ENCODE measurements at places on chromosomes 5 and 9. TPM values are rescaled to one million over a fixed set of nuclear protein-coding genes. Genes with fewer than 3 reads are reported as not detected.
A peak's percentile ranks its signal among the peaks of the same experiment; 100 is the strongest.

- DNase-seq = no peak
Observed at GRCh38 chr5:174335682-174336364, 290.3 kb downstream of the NSG2 start.

DNA sequence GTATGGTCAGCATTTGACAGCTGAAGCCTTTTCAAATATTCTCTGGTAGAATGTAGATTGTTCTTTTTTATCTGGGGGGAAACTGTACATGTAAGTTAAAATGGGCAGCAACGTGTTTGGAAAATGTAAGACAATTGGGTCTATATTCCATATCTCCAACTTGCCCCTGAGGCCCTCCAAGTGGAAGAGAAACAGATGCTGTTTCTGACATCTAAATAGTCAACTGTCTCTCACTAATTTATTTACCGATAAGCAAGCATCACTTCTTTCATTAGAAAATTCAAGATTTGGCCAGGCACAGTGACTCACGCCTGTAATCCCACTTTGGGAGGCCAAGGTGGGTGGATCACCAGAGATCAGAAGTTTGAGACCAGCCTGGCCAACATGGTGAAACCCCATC lies 120.2 kb upstream of the TBCA start:
- no peak for DNase-seq

DNA sequence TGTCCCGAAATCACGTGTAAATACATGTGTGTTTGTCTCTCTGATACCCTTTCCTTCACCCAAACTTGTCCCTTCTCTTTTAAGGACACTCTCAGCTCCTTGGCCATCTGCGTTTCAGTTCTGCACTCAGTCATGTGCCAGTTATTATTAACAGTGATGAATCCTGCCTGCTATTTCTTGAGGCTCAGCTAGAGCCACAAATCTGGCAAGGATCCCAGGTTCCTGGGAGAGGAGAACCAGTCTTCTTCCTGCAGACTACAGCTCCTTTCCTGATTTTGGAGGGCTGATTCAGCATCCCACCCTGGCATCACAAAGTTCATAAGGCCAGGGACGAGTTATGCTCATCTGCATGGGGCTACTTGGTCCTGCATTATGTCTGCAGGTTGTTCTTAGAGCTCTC lies 5.6 kb downstream of the MAMDC2 start:
- no peak for DNase-seq

GRCh38 chr9:112334432-112334841 lies 1.0 kb upstream of the PTBP3 start:
- DNase-seq = no peak

- DNase-seq = no peak
Observed at GRCh38 chr5:81235287-81236072, 2.4 kb downstream of the CKMT2 start.

GRCh38 chr5:141960018-141960417 lies 2.0 kb upstream of the PCDH12 start:
- no peak for DNase-seq

GRCh38 chr9:22401671-22402070 lies 45.0 kb upstream of the DMRTA1 start:
- DNase-seq = no peak

- DNase-seq = no peak
Observed at GRCh38 chr5:11733840-11734192, 170.4 kb downstream of the CTNND2 start.

DNA sequence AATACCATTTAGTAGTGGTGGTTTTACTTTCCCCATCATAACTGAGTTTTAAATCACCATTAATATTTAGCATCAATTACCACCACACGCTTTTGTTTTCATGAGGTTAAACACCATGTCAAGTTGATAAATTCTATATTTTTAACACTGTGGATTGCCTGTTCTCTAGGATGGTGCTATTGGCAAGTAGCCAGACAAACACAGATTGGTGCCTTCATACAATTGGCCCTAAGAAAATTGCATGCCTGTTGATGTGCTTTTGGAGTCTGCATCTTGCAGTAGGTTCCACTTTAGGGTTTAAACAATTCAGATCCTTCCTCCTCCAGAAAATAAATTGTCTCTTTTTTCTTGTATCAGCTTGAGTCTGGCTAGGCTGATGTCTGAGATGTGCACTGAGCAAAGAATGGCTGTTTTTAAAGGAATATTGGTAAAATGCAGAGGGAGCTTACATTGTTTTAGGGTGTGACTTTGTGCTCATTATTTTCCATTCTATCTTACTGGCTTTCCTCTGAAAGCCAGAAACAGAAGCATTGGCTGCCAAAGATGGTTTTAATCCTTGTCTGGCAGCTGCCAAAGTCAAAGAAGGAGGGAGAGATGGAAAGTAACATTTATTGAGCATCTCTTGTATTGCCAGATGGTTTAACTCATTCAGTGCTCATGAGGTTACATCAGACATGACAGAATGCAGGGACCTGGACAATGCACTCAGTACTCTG lies 19.6 kb upstream of the MAN2A1 start:
- no peak for DNase-seq

- no peak for DNase-seq
Observed at GRCh38 chr9:103183701-103184171, 188.6 kb downstream of the CYLC2 start.

GRCh38 chr9:138045541-138046490 lies 168.2 kb downstream of the CACNA1B start:
- DNase-seq = no peak

DNA sequence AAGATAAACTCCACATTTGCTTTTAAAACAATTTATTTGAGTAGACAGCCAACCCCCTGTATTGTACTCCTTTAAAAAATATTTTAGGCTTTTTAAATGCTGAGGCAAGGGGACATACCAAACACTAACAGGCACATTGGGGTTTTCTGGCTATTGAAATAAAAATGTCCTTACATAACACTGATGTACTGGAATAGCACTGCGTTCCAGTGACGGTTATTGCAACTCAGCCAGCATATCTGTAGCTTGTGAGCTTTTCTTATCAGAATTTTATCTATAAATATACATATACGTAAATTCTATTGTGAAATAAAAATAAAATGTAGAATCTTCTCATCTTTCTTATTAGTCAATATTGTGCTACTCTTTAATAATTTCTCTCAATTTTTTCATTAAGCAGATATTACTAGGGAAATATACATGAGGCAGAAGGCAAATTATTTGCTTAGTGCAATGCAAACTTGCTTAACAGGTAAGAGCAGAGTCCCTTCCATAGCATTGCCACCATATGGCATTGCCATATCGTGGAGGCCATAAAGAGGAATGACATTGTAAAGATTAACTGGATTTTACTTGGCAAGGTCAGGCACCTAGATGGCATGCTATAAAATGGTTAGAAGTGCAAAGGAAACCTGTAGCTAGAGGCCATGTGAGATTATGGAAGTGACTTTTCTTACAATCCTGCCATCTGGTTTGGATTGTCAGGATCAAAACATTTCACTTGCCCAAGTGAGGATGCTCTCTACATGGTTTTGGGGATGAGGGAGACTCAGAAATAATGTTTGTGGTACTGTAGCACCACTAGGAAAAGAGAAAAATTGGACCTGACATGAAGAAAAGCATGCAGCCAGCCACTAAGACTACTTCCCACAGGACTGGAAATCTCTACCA lies 94.8 kb upstream of the CDKN2B start:
- no peak for DNase-seq

DNA sequence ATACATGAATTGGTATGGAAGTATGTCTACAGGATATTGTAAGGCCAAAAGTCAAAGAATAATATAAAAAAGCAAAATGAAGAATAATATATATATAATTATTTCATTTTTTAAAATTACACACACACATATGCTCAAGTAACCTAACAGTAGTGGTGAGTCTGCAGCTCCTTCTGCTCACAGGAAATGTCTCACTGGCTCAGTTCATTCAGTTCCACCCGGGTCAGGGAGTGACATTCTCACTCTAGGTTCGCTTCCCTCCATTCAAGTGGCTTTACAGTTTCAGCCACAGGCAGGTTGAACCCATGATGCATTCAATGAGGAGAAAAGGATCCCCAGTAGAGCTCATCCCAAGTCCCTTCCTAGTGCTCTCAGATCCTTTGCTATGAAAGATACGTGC lies 90.8 kb downstream of the SUSD1 start:
- DNase-seq = no peak

DNA sequence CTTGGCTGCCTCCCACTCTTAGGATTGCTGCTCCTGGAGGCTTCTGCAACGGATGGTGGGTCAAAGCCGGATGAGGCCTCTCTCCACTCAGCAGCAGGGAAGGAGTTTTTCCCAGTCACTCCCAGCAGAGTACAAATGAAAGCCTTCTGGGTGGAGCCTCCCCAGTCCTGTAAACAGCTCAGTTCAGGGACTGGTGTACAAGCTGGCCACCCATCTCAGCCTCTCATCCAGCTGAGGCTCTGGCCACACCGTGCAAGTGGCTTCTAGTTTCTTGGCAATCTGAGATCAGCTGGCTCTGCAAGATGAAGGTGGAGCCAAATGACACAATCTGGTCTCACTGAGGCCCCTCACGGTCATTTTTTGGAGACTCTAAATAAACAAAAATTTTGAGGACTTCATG lies 10.0 kb downstream of the GPX3 start:
- no peak for DNase-seq

GRCh38 chr5:165201771-165202518 lies 1696.5 kb downstream of the MAT2B start:
- DNase-seq = no peak

DNA sequence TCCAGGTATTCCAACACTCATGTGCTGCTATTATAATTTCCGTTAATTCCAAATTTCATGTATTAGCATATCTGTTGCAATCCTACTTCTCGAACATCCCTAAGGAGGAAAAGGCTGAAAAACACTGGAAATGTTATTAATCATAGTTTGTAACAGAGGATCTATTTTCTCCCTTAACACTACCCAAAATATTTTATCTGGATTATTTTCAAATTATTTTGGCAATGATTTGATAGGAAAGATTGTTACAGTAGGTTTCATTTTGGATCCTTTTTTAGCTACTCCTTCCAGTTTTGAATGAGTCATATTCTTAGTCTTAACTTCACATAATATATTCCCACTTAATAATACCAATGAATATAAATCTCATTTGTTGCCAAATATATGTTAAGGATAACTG lies 13.9 kb upstream of the NAA35 start:
- DNase-seq = no peak

DNA sequence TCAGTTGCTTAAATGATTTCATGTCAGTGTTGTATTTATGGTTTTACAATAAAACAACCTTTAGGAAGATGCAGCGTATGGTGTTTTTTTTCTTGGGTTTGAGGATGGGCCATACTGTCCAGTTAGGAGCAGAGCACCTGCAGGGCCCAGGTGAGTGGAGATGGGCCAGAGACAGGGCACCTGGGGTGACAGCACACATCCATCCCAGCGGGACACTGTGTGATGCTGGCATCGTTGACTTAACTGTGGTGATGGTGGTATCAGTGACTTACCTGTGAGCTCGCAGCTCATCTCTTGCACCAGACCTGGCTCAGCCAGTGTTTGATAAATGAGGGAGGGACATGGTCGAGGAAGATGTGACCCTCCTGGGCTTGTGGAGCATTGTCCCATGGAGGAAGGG lies 21.6 kb downstream of the AMBP start:
- DNase-seq = no peak

GRCh38 chr9:78697618-78698017 lies 400.7 kb downstream of the PSAT1 start:
- no peak for DNase-seq

DNA sequence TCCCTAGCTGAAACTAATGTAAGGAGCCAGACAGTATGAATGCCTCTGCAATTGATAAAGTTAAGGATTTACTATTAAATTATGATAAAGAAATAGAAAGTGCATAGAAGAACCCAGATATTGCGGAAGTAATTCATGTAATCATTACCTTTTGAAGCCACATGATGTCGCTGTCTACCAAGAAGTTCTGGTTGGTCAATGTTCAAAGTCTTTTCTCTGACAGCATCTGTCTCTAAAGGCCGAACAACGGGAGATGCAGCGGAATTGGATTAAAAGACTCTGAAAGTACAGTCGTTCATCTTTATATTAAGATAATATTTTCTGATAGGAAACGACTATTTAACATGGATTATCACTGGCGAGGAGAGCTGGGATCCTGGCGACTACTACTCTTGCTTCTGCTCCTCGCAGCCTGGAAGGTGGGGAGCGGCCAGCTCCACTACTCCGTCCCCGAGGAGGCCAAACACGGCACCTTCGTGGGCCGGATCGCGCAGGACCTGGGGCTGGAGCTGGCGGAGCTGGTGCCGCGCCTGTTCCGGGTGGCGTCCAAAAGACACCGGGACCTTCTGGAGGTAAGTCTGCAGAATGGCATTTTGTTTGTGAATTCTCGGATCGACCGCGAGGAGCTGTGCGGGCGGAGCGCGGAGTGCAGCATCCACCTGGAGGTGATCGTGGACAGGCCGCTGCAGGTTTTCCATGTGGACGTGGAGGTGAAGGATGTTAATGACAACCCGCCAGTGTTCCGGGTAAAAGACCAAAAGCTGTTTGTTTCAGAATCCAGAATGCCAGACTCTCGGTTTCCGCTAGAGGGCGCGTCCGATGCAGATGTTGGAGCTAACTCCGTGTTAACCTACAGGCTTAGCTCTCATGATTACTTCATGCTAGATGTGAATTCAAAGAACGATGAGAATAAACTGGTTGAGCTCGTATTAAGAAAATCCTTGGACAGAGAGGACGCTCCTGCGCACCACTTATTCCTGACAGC lies at the start of gene PCDHA8:
Gene PCDHA8 (plus strand): TSS at position 210 of the 985 bp plus-strand sequence. CDS start 135 bp downstream, at position 345.
- DNase-seq = no peak

GRCh38 chr9:134348404-134349155 lies 22.3 kb downstream of the RXRA start:
- no peak for DNase-seq

GRCh38 chr9:127904561-127905003 lies 5.2 kb upstream of the ST6GALNAC6 start:
- no peak for DNase-seq

GRCh38 chr5:73114044-73114688 lies 6.2 kb upstream of the TMEM171 start:
- DNase-seq = no peak

- peak; percentile 21 for DNase-seq
Observed at GRCh38 chr5:154273028-154273617, 82.6 kb downstream of the GALNT10 start.

GRCh38 chr5:169861934-169862333 lies 118.4 kb downstream of the INSYN2B start:
- DNase-seq = no peak

- DNase-seq = peak; percentile 27
Observed at GRCh38 chr9:133161547-133161950, 2.2 kb downstream of the GBGT1 start.

The PAEP gene
- total RNA-seq = not detected

The DRD1 gene
- total RNA-seq = not detected

The IFNA13 gene
- not detected for total RNA-seq

The TEX48 gene
- not detected for total RNA-seq

The AFAP1L1 gene
- 0.45 TPM for total RNA-seq

The FAM163B gene
- not detected for total RNA-seq

The PRLR gene
- 1.6 TPM for total RNA-seq

The ENC1 gene
- 92.7 TPM for total RNA-seq

The IL9 gene
- total RNA-seq = not detected

The SPIN1 gene
- 51.7 TPM for total RNA-seq

The RAB24 gene
- 31.7 TPM for total RNA-seq

The NEUROG1 gene
- total RNA-seq = not detected

The SLC27A6 gene
- not detected for total RNA-seq

The PITX1 gene
- total RNA-seq = 117 TPM

The PCDHA13 gene
- total RNA-seq = not detected

All from Caco-2 (cell line).